Spinal cord (tissue), 10 donors: ENCODE measurements at places on chromosomes 2 and 18. TPM values are rescaled to one million over a fixed set of nuclear protein-coding genes. Genes with fewer than 3 reads are reported as not detected.

DNA sequence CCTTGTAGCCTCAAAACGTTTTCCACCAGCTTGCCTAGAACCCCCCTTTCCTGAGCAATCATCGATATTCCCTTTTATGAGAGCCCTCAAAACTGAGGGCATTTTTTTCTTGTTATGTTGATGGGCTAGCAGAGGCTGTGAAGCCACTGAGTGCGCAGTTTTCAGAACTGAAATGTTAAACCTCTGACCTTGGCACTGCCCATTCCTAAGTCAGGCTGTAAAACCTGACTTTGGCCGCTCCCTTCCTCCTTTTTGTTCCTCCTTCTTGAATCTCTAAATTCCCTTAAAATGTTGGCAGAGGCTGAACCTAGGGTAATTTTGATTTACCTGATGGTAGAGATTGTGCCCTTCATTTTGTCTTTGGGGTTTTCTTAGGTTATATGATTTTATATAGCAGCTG lies 334.2 kb downstream of the KIAA1328 start:
- no peak for DNase-seq

- no peak for DNase-seq
Measured at GRCh38 chr2:130743278-130743677, 12.1 kb upstream of the AMER3 start.

DNA sequence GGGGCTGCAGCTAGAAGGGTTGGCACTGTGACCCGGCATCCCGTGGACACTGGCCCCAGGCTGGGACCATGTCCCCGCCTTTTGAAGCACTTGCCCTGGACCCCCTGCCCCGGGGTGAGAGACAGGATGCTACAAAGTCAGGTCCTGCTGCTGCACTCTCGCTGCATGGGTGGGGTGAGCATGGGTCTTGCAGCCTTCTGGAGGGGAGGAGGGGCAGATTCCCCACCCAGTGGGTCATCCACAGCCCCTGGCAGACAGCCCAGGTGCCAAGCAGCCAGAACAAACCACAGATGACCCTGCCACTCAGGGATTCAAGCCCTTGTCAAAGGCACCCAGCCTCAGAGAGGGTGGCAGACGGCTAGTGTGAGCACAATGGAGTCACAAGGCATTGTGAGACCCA lies 5.7 kb upstream of the NMUR1 start:
- DNase-seq = no peak

DNA sequence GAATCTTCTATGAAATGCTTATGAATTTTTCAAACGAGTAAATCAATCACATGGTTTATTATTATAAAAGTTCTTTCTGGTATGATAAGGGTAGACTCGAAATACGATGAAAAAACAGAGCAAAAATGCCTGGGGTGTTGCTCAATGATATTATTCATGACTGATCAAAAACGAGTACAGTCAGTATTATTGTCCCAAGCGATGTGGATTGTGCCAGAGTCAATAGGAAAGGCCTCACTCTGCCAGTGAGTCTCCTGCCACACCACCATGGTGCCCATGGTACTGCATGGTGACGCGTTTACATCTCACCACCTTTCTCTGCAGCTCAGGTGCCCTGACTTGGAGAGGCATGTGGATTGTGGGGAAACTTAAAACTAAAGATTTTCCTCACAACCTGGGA lies 58.5 kb downstream of the KCTD1 start:
- no peak for DNase-seq

DNA sequence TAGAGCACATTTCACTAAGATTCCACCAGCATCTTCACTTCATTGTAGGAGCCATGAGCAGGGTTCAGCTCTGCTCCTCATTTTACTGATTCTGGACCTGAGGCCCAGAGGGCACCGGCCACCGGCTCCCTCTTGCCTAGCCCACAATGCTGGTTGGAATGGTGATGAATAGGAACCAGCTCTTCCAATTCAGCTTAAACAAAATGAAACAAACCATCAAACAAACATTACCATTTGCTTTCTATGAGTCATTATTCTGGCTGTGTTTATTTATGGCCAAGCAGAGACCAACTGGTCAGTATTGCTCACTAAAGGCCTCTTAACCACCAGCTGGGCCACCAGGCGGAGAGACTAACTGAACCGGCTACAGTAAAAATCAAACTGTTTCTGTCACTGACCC lies 176.7 kb downstream of the MTX2 start:
- no peak for DNase-seq

- DNase-seq = no peak
Measured at GRCh38 chr2:231600619-231601355, 8.1 kb downstream of the TEX44 start.

ADRA2B gene
- total RNA-seq = 0.88 TPM

COL4A3 gene
- total RNA-seq = 2.2 TPM

DNA sequence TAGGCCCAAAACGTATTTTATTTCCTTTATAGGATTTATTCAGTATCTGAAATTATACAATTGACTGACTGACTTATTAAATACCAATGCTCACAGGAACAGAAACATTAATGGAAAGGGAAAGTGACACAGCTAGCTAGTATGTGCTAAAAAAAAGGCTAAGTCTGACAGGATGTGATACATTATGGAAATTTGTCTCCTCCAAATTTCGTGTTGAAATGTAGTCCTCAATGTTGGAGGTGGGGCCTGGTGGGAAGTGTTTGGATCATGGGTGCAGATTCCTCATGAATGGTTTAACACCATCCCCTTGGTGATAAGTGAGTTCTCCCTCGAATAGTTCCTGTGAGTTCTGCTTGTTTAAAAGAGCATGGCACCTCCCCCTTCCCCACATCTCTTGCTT lies 70.6 kb upstream of the WDR75 start:
- no peak for DNase-seq

UGT1A5 gene
- not detected for total RNA-seq

GRCh38 chr2:167602122-167602521 lies 645.3 kb downstream of the STK39 start:
- DNase-seq = no peak

- no peak for DNase-seq
Measured at GRCh38 chr18:63255435-63255834, 64.1 kb downstream of the BCL2 start.

VSNL1 gene
- 58.6 TPM for total RNA-seq

GRP gene
- 5.1 TPM for total RNA-seq

GRCh38 chr2:204203704-204204103 lies 267.1 kb downstream of the ICOS start:
- DNase-seq = no peak

DNA sequence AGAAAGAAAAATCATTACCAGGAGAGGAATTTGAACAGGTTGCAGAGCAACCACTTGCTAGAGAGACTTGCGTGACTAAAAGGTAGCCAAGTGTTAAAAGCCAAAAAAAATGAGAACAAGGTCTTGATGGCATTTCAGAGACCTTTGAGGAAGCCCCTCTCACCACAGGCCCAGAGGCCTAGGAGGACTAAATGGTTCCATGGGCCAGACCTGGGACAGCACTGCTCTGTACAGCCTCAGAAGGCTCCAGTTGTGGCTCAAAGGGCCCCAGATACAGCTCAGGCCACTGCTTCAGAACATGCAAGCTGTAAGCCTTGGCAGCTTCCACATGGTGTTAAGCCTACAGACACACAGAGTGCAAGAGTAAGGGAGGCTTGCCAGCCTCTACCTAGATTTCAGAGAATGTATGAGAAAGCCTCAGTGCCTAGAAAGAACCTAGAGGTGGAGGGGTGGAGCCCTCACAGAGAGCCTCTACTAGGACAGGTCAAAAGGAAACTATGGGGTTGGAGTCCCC lies 15.3 kb downstream of the CNDP1 start:
- no peak for DNase-seq

LOXHD1 gene
- total RNA-seq = 0.20 TPM

KIF1A gene
- 186 TPM for total RNA-seq

DNA sequence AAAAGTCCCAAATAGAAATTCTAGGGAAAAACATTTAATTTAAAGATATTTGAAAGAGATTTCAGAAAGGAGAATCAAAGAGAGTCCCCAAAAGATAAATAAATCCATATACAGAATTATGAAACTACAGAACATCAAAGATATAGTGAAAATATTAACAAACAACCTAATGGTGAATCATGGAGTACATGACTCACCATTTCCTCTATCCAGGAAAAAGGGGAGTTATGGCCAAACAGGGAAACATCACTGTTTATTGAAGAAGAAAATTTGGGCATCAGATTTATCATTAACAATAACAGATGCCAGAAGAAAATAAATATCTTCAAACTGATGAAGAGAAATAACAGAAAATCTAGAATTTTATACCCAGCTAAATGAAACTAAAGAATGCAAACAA lies 448.3 kb downstream of the CDH2 start:
- DNase-seq = no peak

GRCh38 chr2:106977717-106978116 lies 91.8 kb upstream of the ST6GAL2 start:
- DNase-seq = no peak

DNA sequence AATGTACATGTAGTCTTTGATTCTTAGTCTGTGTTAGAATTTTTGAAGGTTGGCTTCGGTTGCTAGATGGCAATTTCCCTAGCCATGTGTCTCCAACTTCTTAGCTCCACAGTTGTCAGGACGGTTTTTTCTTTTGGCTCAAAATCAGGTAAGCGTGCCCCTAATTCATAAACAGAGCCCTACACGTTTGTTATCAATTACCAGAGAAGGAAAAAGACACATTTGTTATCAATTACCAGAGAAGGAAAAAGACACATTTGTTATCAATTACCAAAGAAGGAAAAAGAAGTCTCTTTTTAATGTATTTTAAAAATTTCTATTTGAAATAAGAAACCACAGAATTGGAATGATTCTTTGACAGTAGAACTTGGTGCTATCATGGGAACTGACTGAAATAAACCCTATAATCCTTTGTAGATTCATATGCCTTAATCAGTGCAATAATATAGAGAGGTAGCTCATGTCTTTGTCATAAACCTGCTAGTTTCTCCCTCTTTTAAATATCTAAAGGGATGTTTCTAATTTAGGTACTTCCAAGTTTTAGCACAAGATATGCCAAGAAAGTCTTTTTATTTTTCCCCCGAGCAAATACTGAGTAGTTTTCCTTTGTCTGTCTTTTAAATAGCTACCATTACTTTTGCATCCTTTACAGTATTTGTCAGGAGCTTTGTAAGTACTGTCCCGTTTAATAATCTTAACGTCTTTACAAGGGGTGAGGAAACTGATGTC lies 35.9 kb downstream of the CAMKMT start:
- DNase-seq = peak; percentile 3

DNA sequence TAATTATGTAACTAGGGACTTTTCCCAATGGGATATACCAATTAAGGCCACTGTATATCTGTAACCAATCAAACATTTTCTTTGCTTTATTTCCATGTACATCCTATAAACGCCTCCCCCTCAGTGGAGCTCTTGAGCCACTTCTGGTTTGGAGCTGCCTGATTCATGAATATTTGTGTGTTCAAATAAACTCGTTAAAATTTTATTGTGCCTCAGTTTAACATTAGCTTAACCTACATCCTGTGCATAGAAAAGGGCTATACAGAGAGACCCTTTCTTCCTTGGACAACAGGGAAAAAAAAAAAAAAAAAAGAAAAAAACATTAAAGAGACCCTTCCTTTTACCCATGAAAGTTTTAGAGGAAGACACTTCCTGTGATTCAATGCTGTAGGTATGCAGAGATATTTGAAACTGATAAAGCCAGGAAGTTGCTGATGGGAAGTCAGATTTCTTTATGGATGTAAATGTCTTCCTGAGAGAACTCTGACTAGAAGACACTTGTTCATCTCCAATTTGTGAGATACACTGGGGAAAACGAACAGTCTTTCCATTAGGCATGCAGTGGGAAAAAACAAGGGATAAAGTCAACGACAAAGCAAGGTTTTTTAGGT lies 614.6 kb upstream of the SOX11 start:
- DNase-seq = no peak

CXCR1 gene
- 0.89 TPM for total RNA-seq

- peak; percentile 51 for DNase-seq
Measured at GRCh38 chr2:149928011-149928410, 340.4 kb upstream of the MMADHC start.

DNA sequence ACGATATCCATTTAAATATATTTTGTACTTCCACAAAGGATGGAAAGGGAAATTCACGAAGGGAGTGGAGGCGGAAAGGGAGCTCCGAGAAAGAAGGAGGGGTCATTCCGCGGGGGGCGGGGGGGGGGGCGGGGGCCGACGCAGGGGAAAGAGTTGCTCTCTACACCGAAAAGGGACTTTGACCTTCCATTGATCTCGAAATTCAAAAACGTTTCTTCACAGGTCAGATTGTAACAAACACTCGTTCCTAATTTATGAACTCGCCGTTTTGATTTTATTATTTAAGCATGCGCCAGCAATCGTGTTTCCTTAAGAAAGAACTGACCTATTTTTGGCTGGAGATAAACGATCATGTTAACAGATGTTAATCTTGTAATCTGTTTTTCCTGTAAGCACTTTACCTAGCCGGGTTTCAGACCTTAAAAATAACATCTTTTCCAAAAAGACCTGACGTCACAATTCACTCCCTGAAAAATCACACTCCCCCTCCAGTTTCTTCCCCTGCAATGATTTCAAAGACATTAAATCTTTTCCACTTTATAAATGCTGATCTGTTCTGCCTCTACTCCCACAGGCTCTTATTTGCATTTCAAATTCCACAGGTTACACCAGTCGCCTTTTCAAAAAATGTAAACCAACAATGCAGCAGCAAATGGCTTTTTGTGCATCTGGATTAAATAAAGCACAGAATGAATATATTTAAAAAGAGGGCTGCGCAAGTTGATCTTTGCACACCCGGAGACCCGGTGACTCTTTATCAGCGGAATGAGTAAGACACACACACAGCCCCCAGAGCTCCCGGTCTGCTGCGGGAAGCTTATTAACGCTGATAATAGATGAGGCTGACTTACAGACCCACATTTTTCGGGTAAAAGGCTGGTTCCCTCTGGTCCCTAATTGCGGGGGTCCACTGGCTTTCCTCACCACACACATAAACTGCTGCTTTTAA lies 1.6 kb downstream of the ZNF516 start:
- no peak for DNase-seq

- no peak for DNase-seq
Measured at GRCh38 chr2:106270471-106270891, 76.4 kb upstream of the UXS1 start.

DNA sequence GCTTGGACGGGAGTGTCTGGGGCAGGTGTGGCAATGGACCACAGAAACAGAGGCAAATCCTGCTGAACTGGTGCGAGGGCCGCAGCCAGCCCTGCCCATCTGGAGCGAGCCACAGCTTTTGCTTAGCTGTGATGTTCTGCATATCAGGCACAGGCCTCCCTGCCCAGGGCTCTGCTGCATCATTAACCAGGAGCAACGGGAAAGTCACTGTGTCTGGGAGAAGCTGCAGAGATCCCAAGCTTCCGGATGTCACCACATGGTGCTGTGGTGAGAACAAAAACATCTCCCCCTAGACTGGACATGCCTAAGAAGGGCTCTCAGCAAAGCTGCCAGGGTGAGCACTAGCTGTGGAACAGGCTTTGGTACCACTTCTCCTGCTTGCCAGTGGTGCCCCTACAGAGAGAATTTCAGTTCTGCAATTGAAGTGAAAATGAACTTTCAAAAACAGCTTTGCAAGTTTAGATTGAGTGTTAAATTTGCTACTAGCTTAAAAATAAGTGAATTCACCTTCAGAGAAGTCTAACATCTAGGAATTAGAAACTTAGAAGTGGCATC lies 172.9 kb upstream of the MYT1L start:
- DNase-seq = no peak
